Femur (tissue), 1 donor: ENCODE measurements at places on chromosomes 13 and 19.

GRCh38 chr19:53130506-53130905 lies 2.2 kb downstream of the ZNF415 start:
- no peak for DNase-seq

- peak; percentile 70 for DNase-seq
Measured at GRCh38 chr19:3369337-3370213, 3.2 kb downstream of the NFIC start.

- DNase-seq = no peak
Measured at GRCh38 chr13:26308836-26309235, 54.9 kb downstream of the CDK8 start.

GRCh38 chr19:7912144-7912696 lies 2.4 kb upstream of the TGFBR3L start:
- DNase-seq = no peak

- no peak for DNase-seq
Measured at GRCh38 chr13:64684108-64684507, 2546.0 kb downstream of the PCDH9 start.

DNA sequence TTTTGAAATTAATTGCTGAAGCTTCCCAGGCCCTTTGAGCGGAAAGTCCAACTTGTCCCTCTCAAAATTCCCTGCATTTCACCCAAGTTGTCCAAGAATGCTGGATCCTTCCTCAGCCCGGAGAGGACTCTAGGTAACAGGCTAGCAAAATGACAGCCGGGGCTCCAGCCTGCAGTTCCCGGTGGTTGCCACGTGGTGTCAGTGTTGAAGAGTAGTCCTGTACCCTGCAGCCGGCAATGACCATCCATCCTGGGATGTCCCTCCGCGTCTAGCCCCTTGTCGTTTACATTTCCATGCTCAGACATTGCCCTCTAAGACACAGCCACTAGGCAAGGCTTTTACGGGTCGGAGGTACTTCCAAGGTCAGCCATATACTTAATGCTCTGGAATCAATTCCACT lies 31.4 kb upstream of the MTIF3 start:
- DNase-seq = no peak

GRCh38 chr19:18251587-18252369 lies 22.5 kb downstream of the IQCN start:
- peak; percentile 82 for DNase-seq

DNA sequence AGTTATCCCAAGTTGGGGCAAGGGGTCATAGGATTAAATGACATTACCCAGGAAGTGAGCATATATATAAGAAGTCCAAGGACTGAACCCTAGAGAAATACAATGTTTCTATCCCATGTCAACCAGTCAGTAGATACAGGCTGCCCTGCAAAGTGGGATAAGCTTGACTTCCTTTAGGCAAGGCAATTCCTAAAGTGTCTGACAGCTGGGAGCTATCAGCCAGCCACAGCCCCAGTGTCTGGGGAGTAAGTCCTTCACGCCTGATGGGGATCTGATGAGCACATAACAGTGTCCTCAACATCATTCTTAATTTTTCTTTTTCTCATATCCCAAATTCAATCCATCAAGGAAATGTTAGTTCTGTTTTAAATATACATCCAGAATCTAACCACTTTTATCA lies 54.1 kb downstream of the DNAJC15 start:
- DNase-seq = no peak

DNA sequence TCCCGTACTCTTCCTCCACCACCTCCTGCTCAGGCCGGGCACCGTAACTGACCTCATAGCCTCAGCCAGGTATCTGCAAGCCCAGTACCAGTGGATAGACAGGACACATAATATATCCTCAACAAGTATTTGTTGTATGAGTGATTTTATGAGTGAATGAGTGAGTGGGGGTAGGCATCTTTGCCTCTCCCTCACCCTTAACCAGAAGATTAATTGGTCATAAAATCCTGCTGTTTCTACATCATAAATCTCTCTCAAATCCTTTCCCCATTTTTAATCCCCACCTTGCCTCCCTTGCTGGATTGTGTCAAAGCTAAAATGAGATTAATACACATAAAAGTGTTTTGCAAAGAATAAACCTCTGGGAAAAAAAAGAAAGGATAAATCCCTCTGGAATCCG lies 44.4 kb upstream of the HMGB1 start:
- no peak for DNase-seq
